ENCODE measurements at places on chromosomes 16 and 17.
A peak's percentile ranks its signal among the peaks of the same experiment; 100 is the strongest.

DNA sequence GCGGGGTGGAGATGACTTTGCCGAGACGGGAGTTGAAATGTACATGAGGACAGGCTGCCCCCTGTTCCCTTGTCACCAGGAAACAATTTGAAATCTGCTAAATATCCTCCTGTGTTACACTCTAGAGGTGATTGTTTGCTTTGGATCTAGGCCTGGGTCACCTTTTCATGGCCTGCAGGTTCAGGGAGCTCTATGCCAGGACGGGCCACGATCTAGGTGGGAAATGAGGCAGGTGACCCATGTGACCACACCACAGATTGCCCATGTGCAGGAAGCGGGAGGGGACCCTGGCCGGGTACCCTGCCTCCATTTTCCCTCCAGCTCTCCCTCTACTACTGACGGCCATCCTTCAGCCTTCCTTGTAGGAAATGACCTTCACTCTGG, 43.4 kb downstream of the MEAK7 start:
- no peak for DNase-seq

DNA sequence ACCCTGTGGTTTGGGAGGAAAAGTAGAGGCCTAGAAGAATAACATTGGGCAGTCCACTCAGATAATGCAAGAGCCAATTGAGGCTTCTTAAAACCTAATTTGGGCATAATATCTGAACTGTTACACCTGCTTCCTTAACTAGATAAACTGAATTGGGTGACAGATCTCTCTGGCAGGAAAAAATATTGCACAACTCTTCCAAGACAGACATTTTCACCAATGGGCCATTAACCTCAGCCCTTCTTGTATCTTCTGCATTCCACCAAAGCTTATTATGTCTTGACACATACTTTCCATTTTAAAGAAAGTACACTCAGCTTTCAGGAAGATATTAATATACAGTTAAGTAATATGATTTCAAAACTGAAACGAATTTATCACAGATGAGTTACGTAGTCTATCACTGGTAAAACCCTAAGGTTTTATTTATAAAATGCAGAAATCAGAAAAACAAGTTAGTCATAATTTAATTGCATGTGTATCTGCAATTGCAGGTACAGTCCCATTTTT, 79.9 kb upstream of the MON1B start:
- DNase-seq = no peak

GRCh38 chr17:78589885-78590284, 12.7 kb upstream of the DNAH17 start:
- DNase-seq = no peak

- DNase-seq = no peak
Observed at GRCh38 chr16:1972490-1972877, 631 bp downstream of the TBL3 start.

GRCh38 chr16:56357241-56357764, 68.0 kb downstream of the AMFR start:
- DNase-seq = no peak

DNA sequence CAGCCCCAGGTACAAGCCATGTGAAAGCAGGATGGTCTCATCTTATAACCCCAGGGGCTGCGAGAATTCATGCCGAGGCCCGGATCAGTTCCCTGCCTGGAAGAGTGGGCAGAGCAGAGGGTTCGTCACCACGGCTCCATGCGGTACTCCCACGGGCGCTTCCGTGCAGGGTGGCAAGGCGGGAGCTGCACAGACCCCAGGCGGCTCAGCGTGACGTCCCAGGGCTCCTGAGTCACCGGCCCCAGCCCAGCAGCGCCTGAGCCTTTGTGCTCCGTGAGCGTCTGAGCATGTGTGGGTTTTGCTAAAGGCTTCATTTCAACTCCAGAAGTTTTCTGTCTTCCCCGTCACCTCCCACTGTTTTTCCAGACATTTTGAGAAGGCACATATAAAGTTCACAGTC, 71.2 kb upstream of the CHMP6 start:
- peak; percentile 76 for DNase-seq

- DNase-seq = peak; percentile 65
Observed at GRCh38 chr17:17723354-17724261, 42.4 kb downstream of the RAI1 start.

- DNase-seq = no peak
Observed at GRCh38 chr17:74149597-74150427, 53.7 kb upstream of the RPL38 start.

DNA sequence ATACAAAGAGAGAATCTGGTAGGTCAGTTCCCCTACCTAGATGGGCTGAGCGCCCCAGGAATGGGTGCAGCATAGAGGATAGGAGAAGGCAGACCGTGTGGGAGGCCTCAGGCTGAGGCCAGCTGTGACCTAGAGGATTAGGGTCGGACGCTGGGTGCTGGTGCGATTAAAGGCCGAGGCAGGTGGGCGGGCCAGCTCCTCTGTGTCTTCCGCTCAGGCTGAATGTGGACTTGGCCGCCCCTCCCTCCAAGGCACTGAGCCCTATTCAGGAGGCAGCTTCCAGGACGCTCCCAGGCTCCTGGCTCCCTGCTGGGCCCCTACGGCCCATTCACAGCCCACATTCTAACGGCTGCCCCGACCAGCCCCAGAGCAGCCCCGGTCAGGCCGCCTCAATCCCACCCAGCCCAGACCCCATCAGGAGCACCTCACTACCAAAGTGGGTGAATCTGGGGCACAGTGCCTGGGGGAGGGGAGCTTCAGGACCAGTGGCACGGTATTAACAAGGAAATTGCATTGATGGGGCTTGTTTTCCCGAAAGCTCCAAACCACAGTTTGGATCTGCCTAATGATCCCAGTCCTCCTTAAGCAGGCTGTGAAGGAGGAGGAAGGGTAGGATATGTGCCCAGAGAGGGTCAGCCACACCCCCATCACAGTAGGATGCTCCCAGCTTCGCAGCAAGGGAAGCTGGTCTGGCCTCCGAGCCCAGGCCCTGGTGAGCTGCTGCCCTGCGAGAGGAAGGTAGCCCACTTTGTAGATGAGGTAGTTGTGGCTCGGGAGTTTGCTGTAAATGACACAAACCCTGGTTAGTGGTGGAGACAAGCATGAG, 14.5 kb downstream of the RHBDL3 start:
- no peak for DNase-seq

DNA sequence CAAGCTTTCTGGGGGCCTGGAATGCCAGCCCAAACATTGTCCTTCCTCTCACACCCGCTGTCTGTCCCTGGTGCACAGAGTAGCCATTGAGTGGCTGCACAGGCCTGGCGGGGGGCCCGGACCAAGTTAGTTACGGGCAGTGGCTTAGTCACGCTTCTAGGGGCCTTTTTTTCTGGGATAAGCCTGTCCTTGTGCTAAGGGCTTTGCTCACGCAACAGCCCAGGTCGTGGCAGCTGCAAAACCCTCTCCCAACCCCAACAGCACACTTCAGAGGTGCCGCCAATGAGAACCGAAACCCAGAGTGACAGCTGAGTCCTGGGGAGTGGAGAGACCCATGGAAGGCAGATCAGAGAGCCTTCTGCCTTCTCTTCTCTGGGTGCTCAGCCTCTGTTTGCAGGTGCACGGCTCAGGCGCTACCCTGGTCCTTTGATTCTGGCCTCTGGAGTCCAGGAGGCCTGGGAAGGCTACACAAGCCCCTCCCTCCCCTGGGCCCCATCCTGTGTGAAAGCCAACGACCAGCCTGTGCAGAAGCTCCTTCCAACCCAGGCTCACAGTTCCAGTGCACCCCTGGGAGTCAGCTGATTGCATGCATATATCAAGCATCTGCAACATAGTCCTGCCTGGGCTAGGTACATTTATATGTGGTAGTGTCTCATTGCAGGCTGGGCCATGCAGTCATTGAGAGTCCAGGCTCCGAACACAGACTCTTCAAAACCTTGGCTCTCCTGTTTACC, 9.1 kb downstream of the WSCD1 start:
- DNase-seq = peak; percentile 58

GRCh38 chr17:49031965-49032928, 35.1 kb downstream of the IGF2BP1 start:
- DNase-seq = peak; percentile 27

DNA sequence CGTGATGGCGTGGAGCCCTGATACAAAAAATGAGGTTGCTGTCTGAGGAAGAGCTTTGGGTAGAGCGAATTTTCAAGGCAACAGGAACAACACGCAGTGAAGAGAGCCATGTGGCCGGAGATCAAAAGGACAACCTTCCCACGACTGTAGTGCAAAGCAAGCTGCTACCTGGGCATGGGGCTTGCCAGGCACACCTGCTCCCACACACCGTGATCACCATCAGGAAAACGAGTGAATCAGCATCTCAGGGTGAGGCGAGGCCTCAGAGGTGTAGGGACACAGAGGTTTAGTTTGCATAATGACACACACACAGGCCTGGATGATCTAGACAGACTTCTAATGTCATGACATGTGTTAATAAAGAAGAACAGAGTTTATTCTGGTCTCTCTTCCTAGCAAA, 65.7 kb downstream of the PARN start:
- DNase-seq = no peak

DNA sequence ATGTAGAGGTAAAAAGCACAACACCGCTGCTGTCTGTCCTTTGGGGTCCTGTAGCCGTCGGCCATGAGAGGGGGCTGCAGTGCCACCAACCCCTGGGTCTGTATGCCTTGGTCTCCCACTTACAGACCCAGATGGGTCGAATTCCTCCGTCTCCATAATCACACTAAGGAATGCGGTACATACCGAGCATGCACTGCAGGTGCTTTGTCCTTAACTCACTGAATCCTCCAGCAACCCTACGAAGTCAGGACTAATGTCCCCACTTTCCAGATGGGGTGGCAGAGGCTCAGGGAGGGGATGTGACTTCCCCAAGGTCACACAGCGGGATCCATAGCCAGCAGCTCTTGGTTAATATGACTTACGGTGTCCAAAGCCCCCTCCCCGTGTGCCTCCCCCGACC, 219.9 kb upstream of the CIBAR2 start:
- no peak for DNase-seq

GRCh38 chr17:42797067-42798007, 1.2 kb downstream of the COA3 start:
- no peak for DNase-seq

GRCh38 chr17:36993227-36993626, 44.5 kb downstream of the AATF start:
- no peak for DNase-seq

DNA sequence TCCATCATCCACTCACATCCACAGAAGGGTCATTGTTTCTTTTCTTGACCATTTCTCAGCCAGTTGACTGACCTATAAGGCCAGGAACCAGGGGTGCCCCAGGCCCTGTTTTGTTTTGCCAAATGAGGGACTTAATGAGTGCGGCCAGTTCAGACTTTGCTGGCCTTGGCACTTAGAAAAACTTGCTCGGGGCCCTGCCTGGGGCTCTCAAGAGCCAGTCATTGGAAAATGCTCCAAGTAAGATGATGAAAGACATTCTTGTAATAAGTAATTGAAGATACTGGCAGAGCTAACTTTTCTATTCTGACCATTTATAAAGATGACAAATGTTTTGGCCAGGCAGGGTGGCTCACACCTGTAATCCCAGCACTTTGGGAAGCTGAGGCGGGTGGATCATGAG, 29.0 kb upstream of the CLEC18B start:
- no peak for DNase-seq

- DNase-seq = no peak
Observed at GRCh38 chr17:50925296-50925891, 59.2 kb upstream of the TOB1 start.

DNA sequence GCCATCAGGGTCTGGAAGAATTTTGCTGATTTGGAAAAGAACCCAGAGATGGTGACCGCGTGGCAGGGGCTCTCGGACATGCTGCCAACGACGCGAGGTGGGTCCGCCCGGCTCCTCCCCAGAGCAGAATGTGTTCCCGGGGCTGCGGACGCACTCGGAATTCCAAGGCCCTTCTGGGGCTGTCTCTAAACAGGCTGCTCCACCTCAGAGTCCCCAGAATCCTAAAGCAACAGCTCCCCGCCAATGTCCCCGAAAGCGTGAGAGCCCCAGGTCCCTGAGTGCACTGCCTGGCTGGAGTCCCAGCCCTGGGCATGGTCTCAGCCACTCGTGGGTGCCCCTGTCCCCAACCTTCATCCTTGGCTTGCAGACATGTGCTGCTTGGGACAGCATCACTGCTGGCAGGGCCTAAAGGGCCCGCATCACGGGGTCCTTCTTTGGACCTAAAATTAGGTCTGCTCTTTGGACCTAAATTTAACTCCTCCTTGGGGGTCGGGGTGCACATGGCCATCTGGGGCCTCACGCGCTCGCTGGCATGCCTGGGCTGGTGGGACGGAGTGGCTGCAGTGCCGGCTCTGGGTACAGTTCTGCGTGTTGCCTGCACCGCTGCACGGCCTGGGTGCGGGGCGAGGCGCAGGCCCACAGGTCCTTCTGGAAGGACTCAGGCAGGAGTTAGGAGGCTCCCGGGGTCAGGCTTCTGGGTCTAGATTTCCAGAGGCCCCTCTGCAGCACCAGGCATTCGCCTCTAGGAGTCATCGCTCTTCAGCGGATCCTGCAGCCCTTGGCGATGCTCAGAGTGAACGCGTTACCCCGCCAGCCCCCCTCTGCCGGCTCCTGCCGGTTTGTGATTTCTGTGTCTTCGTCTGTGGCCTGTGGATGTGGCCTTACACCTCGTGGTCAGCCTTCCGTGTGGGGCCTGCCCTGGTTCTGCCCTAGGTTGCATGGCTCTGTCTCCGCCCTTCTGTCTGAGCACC, 41.9 kb upstream of the CHMP6 start:
- no peak for DNase-seq

DNA sequence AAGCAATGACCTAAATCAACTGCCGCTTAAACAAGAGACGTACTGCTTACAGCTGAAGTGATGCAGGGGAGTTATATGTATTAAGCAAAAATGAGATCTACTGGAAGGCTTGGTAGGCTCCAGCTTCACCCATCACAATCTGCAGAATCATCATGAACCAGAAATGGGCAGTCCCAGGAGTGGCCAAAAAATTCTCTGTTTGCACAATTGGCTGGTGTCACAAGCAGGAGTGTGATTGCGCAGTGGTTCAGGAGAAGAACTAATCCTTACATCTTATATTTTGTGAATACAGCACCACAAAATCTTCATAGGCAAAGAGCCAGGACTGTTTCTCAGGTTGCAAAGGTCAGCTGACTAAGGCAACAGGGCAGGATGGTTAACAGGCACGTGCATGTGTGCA, 75.9 kb downstream of the CES1 start:
- no peak for DNase-seq

DNA sequence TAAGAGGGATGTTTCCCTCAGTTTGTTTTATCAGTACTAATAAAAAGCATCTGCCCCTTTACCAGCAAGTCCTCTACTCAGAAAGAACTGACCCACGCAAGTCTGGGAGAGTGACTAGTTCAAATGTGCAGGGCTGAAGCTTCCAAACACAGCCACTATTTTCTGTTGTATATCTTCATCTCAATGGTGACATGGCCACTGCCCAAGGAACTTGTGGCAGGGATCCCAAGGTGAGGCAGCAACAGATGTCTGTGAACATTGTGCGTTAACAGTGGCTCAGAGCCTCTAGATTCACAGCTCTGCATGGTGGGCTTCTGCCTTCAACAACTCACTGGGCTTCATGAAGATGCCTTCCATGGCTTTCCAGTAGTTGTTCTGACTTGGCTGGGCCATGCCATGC, 3.7 kb upstream of the BLTP2 start:
- DNase-seq = no peak

- no peak for DNase-seq
Observed at GRCh38 chr17:74271281-74271680, 2.8 kb upstream of the DNAI2 start.

Data from putamen (tissue), 1 donor.